ENCODE measurements at places on chromosomes 11 and 22.

DNA sequence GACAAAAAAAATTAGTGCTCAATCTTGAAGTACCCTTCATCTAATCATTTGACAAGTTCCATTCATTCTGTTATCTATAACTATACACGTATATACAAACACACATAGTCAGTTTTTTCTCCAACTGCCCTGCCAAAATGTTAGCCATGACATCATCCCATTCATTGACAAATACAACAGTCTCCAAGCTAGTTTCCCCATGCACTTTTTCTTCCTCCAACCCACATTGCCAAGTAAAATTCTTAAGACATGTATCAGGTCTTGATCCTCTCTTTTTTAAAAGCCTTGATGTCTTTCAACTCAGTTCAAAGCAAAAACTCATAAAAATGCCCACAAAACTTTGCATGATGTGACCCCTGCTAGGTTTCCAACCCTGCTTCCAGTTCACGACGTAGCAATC, 58.1 kb downstream of the DDI1 start:
- no peak for DNase-seq

- DNase-seq: no peak
These were observed 19.5 kb upstream of the SORL1-AS1 start for GRCh38 chr11:121472312-121472711.

- DNase-seq: peak; percentile 22
These were observed 1.1 kb upstream of the BIRC2 start for GRCh38 chr11:102345904-102346303.

GRCh38 chr11:11992257-11993212, 15.9 kb downstream of the DKK3 start:
- no peak for DNase-seq

GRCh38 chr22:45565171-45565570, 62.5 kb downstream of the FBLN1 start:
- no peak for DNase-seq

DNA sequence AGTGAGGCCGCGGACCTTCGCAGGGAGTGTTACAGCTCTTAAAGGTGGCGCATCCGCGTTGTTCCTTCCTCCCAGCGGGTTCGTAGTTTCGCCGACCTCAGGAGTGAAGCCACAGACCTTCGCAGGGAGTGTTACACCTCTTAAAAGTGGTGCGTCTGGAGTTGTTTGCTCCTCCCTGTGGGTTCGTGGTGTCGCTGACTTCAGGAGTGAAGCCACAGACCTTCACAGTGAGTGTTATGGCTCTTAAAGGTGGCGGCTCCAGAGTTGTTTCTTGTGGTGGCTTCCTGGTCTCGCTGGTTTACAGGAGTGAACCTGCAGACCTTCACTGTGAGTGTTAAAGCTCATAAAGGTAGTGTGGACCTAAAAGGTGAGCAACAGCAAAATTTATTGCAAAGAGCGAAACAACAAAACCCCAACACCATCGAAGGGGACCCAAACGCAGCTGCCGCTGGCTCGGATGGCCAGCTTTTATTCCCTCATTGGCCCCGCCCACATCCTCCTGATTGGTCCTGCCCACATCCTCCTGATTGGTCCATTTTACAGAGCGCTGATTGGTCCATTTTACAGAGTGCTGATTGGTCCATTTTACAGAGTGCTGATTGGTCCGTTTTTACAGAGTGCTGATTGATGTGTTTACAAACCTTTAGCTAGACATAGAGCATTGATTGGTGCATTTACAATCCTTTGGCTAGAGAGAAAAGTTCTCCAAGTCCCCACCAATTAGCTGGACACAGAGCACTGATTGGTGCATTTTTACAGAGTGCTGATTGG, 1.2 kb upstream of the TMEM45B start:
- DNase-seq: no peak

GRCh38 chr11:12013781-12014180, 5.4 kb upstream of the DKK3 start:
- no peak for DNase-seq

GRCh38 chr11:98137437-98137836, 883.3 kb upstream of the CNTN5 start:
- no peak for DNase-seq

- no peak for DNase-seq
These were observed 571.1 kb downstream of the JRKL start for GRCh38 chr11:96960926-96961325.

DNA sequence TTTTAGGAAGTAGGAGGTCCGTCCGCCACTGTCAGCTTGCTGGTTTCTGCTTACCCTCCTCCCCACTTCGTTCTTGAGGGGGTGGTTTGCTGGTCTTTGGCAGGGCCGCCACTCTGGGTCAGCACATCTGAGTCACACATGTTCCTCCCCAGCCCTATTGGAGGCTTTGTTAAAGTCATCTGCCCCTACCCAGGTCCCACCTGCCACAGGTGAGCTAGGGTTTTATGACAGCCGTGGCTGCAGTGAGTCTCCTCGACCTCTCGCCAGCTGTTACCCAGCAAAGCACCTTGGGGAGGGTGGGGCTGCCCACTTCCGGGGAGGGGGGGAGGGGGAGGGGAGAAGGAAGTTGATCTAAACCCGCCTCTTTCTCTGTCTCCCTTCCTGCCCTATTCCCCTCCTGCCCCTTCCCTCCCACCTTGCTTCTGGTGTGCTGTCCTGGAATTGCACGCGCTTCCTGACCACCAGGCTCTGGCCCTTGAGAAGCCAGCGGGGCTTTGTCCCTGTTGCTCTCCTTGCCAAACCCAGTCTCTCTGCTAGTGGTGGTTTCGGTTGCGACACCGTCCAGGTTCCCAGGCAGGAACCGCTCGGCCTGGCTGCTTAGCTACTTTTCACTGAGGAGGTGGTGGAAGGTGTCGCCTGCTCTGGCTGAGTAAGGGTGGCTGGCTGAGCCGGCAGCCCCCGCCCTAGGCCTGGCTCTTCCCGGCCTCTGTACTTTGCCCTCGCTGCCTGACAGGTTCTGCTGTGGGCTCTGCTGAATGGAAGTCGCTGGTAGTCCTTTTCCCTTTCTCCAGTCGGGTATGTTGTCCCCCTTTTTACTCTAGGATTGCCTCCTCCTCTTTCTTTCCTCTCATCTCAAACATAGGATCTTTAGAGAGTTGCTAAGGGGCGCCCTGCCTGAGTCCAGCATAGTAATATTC, 28.5 kb downstream of the RCOR2 start:
- DNase-seq: no peak

- DNase-seq: no peak
These were observed 1335.9 kb downstream of the TBC1D22A start for GRCh38 chr22:48098243-48098920.

- peak; percentile 83 for DNase-seq
These were observed 96.0 kb downstream of the WNT7B start for GRCh38 chr22:45880716-45881523.

- no peak for DNase-seq
These were observed 16.8 kb downstream of the PPIL2 start for GRCh38 chr22:21682385-21683175.

DNA sequence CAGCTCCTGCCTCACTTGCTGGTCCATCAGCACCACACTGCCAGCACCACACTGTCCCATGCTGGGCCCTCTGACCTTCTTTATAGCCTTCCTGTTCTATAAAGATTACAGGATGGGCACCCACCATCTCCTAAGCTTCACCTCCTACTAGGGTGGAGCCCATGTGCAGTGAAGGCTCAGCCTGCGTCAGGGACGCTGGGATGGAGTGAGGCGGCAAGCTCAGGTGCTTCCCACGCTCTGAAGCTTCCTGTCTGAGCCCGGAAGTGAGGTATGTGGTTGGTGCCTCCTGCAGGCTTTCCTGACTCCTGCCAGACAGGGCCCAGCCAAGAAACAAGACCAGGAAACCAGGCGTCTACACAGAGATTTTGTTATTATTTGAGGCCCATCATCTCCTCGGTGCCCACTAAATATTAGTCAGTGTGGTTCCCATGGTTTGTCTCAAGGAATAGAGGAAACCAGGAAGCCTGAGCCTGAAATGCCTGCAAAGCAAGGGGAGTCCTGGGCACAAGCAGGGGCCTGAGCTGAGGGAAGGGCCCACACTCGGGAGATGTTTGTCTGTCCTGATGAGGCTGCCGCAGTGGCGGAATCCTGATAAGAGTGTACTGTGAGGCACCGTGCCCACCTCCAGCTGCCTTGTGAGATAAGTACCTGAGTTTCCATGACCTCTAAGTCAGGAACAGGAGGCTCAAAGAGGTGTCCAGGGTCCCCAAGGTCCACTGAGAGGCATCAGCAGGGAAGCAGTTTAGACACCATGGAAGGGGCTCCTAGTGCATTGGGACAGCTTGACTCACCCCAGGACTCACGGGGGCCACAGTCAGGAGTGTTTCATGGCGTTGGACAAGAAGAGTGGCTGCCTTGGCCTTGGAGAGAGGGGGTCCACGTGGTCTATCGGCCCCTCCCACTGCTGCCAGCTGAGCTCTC, 22.0 kb downstream of the RSPH14 start:
- DNase-seq: no peak

DNA sequence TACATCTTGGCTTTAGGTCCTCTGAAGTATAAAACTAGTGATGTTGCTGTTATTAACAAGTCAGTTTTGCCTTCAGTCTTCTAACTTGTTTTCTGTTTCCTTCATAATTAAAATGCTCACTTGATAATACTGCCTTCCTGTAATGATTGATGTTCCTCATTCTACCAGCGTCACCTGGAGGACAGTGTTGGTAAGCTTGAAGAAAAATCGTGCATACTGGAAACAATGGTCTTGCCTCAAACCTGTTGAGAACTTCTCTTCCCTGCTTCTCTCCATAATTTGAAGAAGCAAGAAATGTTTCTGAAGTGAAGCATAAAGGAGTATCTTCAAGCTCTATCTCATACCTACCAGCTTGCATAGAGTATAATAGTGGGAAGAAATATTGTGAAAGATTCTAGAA, 3.0 kb downstream of the YWHAH start:
- DNase-seq: peak; percentile 79

DNA sequence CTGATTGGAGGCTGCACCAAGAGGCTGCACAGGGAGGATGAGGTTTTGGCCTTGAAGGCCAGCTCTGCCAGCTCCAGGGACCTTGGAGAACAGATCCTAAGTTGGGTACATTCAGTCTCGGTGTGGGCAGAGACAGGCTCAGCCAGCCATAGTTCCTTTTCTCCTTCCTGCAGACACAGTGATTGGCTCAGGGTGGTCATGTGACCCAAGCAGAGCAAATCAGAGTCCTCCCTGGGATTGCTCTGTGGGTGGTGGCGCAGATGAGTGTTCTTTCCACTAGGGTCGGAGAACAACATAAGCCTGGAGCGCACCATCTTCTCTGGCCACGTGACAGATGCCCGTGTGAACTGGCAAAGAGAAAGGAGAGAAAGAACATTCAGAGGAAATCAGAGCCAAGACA, 47.1 kb upstream of the CCND1 start:
- no peak for DNase-seq

- no peak for DNase-seq
These were observed 81.6 kb upstream of the SEPTIN5 start for GRCh38 chr22:19632668-19633148.

- no peak for DNase-seq
These were observed 123.3 kb upstream of the CRYBB3 start for GRCh38 chr22:25076336-25076735.

DNA sequence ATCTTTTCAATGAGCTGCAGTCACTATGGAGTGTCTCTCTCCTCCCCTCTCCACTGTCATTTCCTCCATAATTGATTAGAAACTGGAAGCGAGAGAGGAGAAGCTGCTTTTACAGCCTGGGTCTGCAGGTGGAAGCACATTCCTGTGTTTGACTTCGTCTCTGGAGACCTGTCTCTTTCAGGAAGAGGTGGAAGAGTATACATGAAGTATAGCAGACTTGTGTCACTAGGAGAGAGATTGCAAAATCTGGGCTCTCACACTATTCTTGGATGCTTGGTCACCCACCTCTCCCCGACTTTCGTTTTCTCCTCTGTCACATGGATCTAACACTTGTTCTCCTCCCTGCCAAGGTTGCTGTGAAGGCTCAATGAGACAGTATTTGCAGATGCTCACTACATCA, 323.3 kb downstream of the NTM start:
- DNase-seq: peak; percentile 71

DNA sequence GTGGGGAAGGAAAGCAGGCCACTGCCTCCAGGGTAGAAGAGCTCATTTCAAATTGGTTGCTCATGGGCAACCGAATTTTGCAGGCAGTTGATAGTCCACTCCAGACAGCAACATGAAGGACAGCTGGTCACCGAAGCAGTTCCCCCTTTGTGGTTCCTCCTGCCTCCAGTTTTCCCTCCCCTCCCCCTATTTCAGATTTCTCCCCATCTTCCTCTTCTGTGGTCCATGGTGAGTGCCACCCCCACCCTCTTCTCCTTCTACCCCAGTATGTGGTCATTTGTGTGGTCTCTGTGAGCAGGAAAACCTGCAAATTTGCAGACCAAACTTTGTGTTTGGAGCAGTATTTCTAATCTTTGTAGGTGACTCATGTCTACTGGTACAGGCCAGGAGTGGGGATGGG, 38.2 kb upstream of the PAK1 start:
- DNase-seq: no peak

- peak; percentile 1 for DNase-seq
These were observed 41.7 kb downstream of the FAM227A start for GRCh38 chr22:38614332-38615063.

GRCh38 chr11:129643031-129643721, 172.5 kb upstream of the TMEM45B start:
- no peak for DNase-seq

GRCh38 chr11:17852246-17852645, 117.7 kb downstream of the KCNC1 start:
- DNase-seq: no peak

GRCh38 chr11:116263019-116263418, 509.8 kb downstream of the BUD13 start:
- DNase-seq: peak; percentile 63

- DNase-seq: no peak
These were observed 12.8 kb downstream of the TBC1D22A start for GRCh38 chr22:46774980-46775849.

DNA sequence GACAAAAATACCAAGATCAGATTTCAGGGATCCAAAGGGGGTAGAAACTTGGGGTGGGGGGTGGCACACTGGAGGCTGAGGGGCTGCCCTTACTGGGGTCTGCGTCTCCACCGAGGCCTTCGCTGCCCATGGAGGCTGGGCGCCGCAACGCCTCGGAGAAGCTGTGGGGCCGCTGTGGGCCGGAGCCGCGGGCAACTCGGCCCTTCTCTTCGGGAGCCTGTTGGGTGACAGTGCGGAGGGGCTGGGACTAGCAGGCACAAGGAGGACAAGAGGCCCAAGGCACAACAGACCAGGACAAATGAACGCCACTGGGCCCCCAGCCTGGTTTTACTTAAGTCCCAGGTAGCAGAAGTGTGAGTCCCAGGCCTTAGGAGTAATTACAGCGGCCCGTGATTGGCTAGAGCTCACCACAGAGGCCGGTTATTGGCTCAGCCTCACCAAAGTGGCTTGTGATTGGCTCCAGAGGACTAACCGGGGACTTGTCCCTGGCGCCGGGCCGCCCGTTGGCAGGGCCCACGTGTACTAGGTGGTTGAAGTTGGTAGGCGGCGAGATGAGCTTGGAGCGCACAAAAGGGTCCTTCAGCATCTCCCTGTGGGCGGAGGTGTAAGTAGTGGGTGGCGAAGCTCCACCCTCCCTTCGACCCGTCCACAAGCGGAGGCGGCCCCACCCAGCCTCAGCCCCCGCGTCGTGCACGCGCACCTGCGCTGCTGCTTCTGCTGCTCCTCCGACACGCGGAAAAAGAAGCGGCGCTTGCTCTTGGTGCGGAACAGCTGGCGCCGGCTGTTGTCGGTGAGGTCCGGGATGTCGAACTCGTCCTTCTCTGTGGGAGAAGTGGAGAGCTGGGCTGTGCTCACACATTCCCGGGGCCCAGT, 16.5 kb upstream of the MEN1 start:
- DNase-seq: no peak
